ENCODE measurements at places on chromosomes 1 and 21.
A peak's percentile ranks its signal among the peaks of the same experiment; 100 is the strongest.

DNA sequence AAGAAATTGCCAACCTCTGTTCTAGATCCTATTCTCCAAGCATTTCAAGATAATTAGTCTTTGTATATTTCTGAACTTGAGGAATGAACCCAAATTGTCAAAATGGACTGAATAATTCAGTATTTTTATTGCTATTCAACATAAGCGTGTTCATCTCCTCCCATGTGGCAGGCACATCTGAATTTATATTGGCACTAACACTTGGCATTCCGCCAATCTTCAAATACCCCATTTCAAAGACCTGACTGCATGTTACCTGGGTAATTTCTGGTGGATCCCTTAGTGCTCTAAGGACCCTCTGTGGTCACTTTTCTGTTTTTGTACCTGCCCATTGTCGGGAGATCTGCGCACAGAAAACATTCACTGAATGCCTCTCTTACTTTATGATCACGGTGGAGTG lies 66.6 kb downstream of the BACE2 start:
- DNase-seq: no peak

- no peak for DNase-seq
These were observed 9.9 kb downstream of the WNT9A start for GRCh38 chr1:227937838-227938145.

DNA sequence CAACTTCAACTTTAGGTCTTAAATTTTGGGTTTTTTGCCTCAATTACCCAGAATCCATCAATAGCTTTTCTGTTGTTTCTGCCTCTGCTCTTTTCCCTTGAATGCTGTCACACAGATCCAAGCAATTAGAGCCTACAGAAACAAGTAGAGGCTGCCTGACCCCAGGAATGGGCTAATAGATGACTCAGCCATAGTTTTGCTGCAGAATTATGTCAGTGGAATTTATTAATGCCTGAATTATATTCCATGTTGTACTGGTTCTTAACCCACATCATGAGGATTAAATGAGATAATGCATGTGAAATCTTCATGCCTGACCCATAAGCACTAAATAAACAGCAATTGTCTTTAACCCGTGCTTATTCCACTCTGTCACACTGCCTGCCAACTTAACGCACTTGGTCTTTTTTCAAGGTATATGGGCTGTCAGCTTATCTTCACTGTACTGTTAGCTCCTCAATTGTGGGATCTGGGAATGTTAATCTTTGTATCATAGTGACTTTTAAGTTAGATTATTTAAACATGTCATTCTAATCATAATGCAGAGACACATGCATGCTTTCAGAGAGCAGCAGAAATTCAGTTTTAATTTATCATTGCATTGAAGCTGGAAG lies 213.3 kb downstream of the ROR1 start:
- no peak for DNase-seq

- no peak for DNase-seq
These were observed 6.5 kb downstream of the ZNF672 start for GRCh38 chr1:248844526-248844925.

DNA sequence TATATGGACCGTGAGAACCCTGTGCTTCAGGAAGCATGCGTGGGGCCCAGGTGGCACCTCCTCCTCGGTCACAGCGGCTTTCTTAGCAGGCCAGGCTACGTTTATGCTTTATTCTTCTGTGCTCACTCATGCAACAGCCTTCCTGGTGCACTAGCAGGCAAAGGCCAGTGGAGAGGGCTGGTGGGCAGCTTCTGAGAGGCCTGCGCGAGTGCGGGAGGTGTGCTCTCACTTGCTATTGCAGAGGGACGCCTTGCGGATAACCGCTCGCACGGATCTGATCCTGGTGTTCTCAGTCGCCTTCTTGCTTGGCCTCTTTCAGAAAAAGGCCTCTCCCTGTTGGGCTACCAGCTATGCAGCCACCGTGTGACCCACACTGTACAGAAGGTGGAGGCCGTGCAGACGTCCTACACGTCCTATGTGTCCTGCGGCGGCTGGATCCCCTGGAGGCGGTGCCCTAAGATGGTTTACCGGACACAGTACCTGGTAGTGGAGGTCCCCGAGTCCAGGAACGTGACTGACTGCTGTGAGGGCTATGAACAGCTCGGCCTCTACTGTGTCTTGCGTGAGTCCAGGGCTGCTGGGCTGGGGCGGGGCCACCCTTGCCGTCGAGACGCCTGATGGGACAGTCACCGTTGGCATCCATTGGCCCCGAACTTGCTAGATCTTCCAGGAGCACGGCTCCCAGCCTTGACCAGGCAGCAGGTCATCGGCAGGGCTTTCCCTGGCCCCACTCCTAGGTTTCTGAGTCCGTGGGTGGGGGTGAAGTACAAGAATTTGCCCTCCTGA lies 4.8 kb downstream of the UMODL1 start:
- no peak for DNase-seq

GRCh38 chr1:3007298-3008147 lies 13.7 kb upstream of the ACTRT2 start:
- no peak for DNase-seq

DNA sequence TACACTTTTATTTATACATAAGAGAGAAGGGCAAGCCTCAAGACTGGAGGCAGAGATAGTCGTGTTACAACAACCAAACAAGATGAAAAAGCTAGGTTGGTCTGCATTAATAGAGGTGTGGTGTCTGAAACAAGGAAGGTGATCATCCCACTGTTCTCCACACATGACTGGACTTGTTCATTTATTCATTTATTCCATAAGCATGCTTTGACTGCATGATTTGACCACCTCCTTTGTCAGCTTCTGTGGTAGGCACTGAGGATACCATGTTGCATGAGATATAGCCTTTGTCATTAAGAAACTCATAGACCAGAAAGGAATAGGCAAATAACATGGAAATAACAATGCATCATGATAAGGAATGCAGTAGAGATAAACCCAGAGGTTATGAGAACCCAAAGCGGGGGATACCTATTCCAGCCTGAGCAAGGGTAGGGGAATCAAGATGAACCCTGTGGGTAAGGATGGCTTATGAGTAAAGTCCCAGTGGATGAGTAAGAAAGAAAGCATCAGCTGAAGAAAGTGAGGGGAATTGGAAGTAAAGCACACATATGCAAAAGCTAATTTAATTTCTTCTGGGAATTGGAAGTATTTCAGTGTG lies 173.7 kb upstream of the FGGY start:
- no peak for DNase-seq

DNA sequence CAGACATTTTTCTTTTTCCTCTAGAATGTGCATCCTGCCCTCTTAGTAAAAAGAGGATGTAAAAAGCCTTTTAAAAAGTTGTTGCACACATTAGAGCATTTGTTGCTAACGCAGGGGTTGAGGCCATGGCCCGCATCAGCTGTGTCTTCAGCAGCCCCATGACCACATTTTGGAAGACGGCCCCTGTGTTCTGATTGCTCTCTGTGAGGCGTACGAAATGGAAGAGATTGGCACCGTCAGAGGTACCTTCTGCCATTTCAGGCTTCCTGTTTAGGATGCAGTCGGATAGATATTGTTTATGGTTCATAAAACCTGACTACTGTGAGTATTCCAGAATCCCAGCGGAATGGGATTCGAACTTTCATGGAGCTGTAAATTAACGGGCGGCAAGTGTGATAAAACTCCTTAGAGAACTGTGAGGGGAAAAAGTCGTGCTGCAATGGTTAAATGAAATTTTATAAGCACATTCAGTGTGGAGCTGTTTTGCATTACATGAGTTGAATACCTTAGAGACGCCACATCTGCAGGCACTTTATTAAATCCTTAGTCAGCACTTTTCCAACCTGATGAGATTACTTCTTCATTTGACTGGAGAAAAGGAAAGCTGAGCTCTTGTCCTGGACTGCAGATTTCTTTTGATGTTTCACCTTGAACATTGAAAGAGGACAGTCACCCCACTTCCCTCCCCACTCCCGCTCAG lies 273.9 kb downstream of the TM2D1 start:
- DNase-seq: no peak

DNA sequence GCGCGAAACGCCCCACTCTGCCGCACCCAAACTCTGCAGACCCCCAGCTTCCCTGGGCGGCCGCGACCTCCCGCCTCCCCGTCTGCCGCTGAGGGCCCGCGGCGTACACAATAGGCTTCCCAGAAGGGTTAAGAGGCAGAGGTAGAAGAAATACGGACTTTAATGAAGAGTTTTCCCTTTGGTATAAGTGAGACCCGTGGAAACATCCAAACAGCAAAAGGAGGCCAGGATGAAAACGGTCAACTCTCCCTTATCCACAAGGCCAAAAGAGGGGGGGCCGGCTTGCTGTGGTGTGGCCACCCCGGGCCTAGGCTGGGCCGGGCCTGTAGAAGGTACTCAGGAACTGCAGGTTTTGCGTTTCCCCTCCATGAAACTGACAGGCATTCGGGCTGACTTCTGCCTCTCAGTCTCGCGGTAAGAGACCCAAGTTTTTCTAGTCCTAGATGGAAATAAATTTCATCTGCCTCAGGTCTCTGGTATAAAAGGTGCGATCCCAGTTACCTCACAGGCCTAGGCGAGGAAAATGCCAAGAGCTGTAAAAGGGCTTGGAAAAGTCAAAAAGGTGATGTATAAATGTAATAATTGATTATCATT lies 671 bp upstream of the PYGO2 start:
- no peak for DNase-seq

- DNase-seq: no peak
These were observed 18.2 kb downstream of the TSNAX start for GRCh38 chr1:231546693-231547092.

DNA sequence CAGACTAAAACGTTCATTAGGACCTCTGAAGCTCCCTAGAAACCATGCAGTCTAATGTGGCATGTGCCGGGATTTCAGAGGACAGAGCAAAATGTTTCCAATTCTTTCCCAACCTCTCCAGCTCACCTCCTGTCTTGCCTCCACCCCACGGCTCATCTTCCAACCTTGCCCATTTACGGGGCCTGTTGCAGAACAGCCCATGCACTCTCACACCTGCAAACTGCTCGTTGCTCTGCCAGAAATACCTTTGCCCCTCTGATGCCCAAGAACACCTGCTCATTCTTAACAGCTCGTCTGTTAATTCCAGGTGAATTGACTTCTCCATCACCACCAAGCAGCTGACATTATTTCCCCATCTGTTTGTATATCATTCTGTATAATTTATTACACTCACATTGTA lies 53.9 kb upstream of the LBR start:
- DNase-seq: no peak

- DNase-seq: no peak
These were observed 926 bp upstream of the DFFA start for GRCh38 chr1:10473145-10473765.

DNA sequence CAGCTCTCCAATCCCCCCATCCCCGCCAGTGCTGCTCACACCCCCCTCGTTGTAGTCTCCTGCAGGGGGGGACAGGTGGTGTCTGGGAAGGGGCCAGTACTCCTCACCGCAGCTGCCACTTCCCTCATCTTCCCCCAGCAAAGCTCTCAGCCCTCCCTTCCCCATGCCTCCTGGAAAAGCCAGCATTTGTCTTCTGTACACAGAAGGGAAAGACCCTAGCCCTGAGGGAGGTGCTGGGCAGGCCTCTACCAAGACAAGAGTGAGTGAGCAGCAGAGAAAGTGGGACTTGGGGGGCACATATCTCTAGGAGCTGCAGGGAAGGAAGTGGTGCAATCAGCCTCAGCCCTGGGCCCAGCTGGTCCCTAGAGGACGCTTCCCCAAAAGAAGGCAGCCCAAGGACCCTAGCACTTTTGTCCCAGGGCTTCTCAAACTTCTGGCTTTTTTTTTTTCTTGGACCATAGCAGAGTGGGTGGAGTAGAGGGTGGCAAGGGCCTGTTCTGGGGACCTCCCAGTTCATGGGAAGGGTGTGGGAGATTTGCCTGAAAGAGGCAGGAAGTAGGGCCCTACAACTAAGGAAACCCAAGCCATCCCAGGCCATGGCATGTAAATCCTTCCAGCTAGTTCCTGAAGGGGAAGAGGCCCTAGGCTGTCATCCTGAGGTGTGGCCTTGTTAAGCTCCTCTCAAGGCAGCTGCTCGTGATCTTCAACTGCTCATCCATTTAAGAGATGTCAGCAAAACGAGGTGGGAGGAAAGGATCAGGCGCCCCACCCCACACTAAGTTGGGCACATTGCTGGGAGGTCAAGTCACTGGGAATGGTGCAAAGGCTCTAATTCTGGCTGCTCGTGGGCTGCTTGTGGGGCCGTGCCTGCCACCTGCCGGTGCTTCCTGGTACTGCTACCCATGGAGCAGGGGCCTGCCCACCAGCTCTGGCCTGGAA lies 12.6 kb downstream of the ZC3H12A start:
- DNase-seq: peak; percentile 89

DNA sequence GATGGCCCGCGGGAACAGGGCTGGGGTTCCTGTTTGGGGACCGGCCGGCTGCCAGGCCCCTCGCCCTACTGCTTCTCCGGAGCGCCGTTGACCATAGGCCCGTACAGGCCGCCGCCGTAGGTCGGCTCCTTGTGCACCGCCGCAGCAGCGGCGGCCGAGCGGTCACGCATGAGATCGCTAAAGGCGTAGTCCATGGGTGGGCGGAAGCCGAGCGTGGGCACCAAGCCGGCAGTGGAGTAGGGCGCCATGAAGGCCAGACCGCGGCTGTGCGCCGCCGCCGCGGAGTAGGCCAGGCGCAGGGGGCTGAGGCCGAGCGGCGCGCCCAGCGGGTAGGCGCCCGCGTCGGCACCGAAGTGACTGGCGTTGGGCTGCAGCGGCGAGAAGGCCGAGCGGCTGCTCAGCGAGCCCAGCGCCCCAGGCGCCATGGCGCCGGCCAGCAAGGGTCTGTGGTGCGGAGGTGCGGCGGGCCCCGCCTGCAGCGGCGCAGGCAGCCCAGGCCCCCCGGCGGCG lies 4.6 kb downstream of the DMRTA2 start:
- peak; percentile 54 for DNase-seq

DNA sequence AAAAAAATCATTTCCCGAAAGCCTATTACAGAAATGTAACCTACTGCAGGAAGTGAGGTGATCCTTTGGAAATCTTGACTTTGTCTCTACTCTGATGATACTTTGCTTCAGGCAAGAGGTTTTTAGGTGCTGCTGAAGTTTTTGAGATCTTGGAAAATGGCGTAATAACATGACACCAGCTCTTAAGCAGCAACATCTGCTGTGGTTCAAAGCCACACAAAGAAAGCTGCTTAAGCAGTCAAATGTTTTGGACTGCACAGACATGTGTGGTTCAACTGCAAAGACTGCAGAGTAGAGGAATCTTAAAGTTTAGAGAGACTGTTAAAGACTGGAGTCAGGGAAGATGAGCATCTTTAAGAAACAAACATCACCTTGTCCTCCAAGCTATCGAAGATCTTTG lies 139.0 kb downstream of the RASAL2 start:
- no peak for DNase-seq

DNA sequence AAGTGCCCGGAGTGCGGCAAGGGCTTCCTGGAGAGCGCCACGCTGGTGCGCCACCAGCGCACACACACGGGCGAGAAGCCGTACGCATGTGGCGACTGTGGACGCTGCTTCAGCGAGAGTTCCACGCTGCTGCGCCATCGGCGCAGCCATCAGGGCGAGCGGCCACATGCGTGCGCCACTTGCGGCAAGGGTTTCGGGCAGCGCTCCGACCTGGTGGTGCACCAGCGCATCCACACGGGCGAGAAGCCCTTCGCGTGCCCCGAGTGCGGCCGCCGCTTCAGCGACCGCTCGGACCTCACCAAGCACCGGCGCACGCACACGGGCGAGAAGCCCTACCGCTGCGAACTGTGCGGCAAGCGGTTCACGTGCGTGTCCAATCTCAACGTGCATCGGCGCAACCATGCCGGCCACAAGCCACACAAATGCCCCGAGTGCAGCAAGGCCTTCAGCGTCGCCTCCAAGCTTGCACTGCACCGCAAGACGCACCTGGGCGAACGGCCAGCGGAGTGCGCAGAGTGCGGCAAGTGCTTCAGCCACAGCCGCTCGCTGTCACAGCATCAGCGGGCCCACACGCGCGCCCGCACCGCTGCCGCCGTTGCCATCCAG lies 10.0 kb downstream of the ZNF672 start:
- DNase-seq: no peak

GRCh38 chr21:30336596-30336995 lies 898 bp downstream of the KRTAP27-1 start:
- DNase-seq: no peak

GRCh38 chr1:211338224-211338620 lies 11.6 kb downstream of the TRAF5 start:
- no peak for DNase-seq

Data from nephron progenitor cell (in vitro differentiated cells).